GOT3 (cell line): ENCODE measurements at places on chromosomes 6 and 20.
A peak's percentile ranks its signal among the peaks of the same experiment; 100 is the strongest.

- no peak for DNase-seq
Observed at GRCh38 chr6:170464524-170464979, 88.6 kb downstream of the PSMB1 start.

- DNase-seq, result no peak
Observed at GRCh38 chr20:23086931-23087411, 847 bp upstream of the CD93 start.

- no peak for DNase-seq
Observed at GRCh38 chr20:14700639-14700960, 363.2 kb upstream of the FLRT3 start.

GRCh38 chr6:119240257-119241110 is 109.1 kb downstream of the MAN1A1 start:
- DNase-seq, result no peak

DNA sequence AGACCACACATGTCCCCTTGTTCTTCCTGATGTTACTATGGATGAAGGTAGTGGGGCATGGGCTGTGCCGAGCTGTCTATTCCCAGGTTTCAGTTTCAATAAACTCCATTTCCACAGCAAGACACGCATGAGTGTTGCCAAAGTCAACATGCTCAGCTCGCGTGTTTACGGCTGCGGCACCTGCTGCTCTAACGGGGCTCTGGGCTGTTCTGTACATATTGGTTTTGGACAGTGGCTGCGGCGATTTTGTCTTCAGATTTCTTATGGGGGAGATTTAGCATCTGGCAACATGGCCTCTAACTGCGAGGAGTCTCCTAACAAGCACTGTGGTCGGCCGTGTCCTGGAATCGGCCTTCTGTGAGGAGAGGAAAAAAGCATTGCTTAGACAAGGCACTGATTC is 58.6 kb downstream of the TMEM242 start:
- DNase-seq, result no peak

GRCh38 chr20:38434301-38434741 is 807 bp downstream of the SNHG17 start:
- no peak for DNase-seq

GRCh38 chr20:54704032-54704635 is 228.7 kb downstream of the DOK5 start:
- no peak for DNase-seq

DNA sequence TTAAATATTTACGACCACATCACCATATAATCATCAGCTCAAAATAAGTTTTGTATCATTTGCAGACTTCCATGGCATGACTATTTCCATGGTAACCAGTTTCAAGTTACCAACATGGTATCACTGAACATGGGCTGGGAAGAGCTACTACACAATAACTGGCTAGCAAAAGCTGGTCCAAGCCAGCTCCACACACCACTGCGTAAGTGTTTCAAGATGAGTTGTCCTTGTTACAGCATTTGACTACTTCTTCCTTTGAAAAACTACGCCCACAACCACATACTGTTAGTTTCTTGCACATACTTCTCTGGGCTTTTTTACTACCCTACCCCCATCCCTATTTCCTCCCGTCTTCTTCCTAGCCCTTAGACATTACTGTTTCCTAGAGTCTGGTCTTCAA is 8.5 kb downstream of the CD164 start:
- no peak for DNase-seq

- no peak for DNase-seq
Observed at GRCh38 chr6:105677671-105678475, 275.0 kb upstream of the PREP start.

- DNase-seq, result no peak
Observed at GRCh38 chr6:43124481-43124880, 46.6 kb upstream of the SRF start.

GRCh38 chr6:139914910-139915309 is 540.5 kb upstream of the CITED2 start:
- no peak for DNase-seq

DNA sequence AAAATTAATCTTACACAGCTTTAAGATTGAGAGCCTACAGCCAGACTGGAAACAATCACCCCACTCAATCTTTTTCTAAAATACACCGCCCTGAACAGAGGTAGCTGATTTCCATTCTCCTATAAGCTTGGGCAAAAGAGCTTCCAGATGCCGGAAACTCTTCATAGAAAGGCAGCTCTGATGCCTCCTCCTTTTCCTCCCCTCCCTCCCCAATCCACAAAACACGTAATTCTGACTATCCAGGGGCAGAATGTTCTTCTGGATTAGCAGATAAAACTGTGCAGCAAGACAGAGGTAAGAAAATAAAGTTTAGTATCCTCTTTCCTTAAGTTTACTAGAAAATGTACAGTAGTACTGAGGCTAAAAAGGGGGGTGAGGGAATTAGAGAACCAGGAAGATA is 15.8 kb downstream of the ADNP start:
- no peak for DNase-seq

DNA sequence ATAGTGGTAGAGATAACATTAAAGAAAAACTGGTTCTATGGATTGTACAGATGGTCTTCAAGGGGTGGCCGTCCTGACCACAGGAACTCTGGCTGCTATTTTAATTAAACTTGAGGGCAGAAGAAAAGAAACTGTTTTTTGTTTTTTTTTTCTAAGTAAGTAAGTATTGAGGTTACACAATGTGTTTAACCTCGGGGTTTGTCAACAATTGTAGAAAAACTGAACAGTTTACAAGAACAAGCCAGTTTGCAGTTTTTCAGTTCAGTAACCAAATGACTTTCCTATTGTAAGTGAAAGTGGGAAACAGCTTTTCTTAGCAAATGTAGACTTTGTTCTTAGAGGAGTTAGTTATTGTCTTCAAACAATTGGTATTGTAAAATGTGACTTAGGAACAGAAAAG is 77.0 kb downstream of the PLCB1 start:
- DNase-seq, result no peak

DNA sequence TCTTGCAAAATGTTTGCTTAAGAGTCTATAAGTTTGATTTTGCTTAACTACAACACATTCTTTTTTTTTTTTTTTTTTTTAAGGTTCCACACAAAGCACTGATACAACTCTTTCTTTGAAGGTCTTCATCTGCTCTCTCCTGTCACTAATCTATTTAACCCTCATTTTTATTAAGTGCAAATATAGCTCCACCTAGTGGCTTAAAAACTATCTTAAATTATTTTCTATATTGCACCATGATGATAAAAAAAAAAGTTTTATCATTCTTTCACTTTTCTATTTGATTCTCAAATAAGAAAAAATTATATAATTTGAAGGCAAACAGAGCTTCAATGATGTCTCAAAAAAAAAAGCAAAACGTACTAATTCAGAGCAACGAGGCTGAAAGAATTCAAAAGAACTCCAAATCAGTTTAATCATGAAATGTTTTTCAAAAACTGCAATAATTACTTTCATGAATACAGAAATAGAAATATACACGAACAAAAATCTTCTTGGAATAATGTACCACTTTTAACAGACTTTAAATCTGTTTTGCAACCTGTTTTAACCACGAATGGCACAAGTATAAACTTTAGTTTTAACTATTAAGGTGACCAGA is 12.8 kb downstream of the ESF1 start:
- DNase-seq, result no peak

- peak; percentile 3 for DNase-seq
Observed at GRCh38 chr6:106360410-106360988, at the start of gene CRYBG1. TSS of gene CRYBG1 (plus strand) at chr6:106360717. CDS start at chr6:106360909, 192 bp downstream.
